ENCODE measurements at places on chromosomes 7 and 10.

DNA sequence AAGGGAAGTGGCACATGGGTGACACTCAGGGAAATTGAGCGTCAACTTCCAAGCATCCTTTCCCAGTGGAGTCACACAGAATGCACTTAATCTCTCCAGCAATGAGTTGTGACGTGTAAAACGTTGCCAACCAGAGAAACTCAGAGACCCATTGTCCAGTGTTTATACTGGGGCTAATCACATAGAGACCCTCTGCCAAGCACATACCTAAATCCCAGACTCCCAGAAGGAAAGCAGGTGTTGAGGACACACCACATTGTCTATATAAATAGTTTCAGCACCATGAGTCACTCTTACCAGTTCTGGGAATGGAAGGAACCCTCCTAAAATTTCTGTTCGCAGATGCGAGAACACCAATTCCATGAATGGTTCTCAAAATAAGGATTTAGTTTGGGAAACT is 76.4 kb upstream of the BET1 start:
- no peak for DNase-seq

DNA sequence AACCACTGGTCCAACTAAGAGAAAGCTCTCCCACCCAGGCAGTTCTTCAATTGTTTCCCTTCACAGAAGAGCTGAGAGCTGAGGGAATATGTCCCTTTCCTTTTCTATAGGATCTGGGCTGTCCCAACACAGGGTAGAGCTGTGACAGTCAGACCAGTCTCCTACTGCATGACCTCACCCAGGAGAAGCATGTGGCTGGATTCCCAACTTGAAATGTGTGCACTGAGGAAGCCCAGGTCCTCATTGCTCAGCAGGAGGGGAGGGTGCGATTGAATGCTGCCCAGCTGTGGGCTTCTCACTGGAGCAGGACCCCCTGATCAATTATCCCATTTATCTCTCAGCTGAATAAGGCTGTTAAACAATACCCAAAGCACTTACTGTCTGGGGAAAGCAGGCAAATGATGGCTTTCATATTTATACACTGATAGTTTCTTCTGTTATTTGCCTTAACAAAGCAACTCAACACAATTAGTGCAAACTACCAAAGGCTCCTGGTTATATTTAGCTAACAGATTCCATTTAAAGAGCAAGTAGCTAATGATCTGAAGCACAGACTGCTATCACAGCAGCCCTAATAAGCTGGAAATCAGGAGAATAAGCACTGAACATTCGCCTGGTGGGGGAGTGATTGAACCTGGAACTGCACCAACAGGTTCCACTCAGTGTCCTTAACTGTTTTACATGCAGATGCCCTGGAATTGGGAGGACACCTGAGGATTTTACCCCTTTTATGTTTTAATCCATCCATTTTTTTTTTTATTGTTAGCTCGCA is 508.8 kb downstream of the CCSER2 start:
- DNase-seq = no peak

- no peak for DNase-seq
Observed at GRCh38 chr7:947391-948210, 6.9 kb downstream of the ADAP1 start.

GRCh38 chr7:137873524-137873923 is 26.8 kb upstream of the DGKI start:
- DNase-seq = no peak

GRCh38 chr10:117762819-117763172 is 220.2 kb downstream of the EMX2 start:
- no peak for DNase-seq

DNA sequence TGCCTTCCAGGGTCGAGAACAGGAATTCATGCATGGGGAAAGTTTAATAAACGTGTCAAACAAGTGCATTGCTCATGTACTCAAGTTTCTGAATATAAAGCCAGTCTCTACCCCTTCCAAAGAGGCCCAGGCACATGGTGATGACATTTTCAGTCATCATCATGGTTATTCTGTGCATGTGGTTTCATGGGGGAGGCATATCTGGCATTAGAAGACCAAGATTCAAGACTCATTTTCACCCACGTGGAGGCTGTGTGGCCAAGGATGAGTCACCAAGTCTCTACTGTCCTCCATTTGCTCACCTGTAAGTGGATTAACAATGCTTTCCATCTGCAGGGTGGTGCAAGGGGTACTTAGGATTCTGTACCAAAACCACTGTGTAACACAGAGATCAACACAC is 34.0 kb upstream of the CNPY1 start:
- DNase-seq = no peak

DNA sequence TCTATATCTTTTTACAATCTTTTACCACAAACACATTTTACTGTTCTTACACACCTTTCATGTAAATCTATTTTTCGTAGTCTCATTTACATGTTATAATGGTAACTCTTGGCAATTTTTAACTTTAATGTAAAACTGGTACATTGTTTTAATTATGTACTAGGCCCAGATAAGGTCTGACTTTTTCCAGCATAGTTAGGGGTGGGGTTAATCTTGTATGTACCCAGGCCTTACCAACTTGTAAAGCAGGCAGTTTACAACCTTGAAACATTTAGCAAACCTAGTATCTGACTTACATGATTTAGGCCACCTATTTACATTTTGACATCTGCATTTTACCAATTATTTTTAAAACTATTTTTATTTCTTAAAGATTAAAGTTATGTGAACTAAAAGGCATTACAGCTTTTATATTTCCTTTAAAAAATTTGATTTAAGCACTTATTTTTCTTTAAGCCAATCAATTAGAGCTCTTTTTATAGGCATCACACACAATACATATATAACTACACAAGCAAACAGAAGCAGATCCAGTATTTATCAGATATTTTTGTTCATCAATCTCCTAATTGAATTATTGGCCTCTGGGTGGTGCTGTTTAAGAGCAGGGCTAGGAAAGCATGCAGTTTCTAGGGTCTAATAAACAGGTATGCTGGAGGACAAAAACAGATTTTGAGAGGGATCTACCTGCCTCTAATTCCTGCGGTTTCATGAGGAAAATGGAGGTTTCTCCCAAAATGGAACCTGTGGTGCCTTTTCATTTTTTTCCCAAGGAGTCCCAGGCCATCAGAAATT is 19.7 kb upstream of the CROT start:
- DNase-seq = no peak

- DNase-seq = no peak
Observed at GRCh38 chr10:91683975-91684374, 51.1 kb upstream of the PPP1R3C start.

- DNase-seq = no peak
Observed at GRCh38 chr7:29230871-29231345, 36.3 kb downstream of the CHN2 start.

DNA sequence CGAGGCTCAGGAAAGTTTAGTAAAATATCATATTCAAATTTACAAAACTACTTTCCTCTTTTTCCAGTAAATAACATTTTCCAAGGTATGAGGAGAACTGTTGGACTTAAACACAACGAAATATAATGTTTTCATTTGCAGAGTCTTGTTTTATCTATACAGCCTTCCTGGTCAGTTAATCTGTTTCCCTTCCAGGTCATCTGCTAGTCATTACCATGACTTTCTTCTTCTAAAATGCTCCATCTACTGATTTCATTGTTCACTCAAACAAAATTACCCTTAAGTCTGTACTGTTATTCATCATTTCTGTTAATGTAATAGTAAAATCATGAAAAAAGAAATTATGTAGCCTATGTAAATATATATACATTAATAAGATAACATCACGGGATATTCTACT is 69.8 kb downstream of the GNAI1 start:
- no peak for DNase-seq

DNA sequence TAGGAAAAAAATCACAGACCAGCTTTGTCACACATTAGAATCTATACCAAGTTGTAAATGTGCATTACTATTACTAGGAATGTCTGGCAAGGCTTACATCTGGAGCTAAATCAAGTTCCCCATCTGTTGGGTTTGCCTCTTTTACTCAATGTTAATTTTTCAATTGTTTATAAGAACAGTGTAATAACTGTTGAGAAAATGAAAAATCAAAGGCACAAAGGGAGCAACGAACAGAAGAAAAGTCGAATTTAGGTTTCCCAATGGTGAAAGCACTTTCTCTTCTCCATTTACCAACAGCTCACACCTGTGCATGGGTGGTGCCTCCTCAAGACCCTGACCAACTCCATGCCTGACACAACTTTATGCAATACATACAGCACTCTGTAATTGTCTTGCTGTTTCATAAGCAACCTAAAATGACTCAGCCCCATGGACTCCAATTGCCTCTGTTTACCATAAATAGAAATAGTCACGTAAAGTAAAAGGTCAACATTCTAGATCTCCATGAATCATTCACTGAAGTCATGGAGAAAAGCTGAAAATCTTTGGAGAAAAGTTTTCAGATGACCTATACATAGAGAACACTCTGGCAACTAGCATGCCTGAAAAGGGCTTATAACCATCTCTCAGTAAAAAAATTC is 95.5 kb upstream of the KCNIP2 start:
- no peak for DNase-seq

DNA sequence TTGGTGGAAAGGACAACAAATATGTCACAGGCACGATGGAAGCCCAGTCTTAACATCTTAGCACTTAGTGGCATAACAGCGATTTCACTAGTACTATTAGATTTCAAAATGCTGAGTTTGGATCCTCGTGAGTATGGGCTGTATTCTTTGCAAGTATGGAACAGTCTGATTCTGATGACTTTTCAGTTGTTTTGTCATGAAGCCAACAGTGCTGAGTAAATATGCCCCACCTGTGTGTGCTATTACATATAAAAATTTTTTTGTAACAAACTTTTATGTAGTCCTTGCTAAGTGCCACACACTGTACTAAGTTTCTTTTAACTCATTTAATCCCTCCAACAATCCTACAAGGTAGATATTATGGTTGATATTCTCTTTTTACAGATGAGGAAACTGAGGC is 30.8 kb downstream of the MTURN start:
- no peak for DNase-seq

DNA sequence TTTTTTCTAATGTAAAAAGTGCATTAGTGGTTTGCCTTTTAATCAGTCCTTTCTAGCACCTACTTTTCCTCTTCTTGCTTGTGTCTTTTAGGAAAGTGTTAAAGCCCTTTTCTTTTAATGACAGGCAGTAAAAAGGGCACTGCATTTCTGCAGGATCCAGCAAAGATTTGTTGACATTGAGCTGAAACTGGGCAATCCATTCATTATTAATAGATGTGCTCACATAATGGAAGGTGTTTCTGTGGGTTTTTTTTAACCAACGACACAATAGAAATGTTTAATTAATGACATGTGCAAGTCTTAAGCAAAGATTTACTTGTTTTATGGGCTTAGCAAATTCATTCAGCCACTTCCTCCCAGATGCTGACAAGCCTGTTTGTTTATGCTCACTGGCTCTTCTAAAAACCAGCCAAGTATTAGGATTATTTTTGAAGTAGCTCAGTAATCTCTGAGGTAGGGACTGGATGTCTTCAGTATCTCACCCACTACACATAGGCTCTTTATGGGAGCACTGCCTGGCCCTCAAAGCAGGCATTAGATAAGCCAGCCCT is 1201.1 kb downstream of the SORCS1 start:
- DNase-seq = no peak

DNA sequence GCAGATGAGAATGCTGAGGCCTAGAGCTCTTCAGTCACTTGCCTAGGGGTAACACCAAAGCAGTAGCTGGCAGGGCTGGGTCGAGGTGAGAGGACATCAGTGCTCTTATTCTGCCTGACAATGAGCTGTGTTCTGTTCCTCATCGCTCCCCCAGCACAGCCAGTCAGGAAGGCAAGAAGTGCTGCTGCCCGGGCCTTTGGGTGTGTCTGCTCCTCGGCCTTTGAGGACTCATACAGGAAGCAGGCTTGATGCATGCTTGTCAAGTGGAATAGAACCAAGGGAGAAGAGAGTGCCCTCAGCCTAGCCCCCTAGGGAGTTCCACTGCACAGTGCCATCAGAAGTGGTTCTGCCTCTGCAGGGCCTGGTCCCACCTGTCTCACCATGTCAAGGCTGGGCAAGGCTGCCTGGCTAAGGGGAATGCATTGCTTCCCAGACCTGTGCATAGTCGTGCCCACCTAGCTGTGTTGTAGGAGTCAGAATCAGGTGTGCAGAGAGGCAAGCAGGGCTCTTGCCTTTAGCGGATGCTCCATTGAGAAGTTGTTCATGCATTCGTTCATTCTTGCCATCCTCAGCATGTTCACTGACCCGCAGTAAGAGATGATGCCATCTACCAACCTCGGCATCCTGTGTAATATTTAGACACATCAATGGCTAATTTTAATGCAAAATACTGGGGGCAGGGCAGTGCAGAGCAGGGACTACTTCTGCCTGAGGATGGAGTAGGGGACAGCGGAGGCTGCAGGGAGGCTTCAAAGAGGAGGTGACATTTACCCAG is 156.6 kb downstream of the RPS24 start:
- DNase-seq = no peak

DNA sequence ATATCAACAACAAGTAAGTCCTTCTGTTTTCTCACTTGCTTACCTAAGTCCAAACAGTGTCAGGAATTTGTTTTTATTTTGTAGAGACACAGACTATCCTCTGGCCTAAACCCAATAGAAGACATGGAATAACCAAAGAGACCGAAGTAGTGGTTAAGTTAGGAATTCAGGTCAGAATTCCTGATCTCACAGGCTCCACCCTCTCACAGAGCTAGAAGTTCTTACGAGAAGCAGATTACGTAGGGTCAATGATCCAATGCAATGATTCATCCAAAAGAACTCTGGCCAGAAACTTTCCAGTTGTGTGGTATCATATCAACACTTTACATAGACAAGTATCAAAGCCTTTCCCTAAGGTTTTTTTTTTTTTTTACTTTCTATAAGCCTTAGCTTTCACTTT is 73.8 kb downstream of the IQUB start:
- DNase-seq = no peak

DNA sequence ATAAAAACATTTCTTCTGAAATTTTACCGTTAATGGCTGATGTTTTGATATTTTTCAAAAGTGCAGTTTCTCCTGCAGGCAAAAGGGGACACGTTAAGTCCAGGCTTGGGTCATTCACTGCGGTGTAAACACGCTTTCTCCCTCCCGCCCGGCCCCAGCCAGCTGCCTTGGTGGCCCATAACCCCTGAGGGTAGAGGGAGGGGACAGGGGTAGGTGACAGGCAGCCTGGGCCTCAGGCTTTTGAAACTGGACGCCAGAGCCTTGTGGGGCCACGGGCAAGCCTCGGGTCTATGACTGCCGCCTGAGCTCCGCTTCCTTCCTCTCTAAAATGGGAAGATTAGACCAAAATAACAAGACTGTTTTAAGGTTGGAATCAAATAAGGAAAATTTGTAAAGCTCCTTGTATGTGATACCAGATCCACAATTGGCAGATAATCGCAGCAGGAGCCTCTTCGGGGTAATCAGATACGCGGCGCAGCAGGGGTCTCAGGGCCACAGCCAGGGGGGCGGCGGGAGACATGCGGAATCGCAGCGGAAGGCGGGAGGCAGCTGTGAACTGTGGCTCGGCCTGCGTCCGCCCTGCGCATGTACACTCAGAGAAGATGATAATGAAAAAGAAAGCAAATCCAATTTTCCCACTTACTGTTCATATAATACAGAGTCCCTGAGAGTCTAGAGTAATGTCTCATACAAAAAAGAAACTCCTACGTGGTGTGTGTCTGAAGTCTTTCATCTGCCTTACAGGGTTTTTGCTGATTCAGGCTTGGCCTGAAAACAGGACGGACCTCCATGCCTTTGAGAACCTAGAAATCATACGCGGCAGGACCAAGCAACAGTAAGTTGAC is 138.3 kb downstream of the EGFR start:
- no peak for DNase-seq

- no peak for DNase-seq
Observed at GRCh38 chr10:133314911-133315310, 6.2 kb downstream of the ZNF511 start.

GRCh38 chr10:18681971-18682411 is 22.8 kb downstream of the ARL5B start:
- DNase-seq = no peak

GRCh38 chr10:103828587-103829197 is 26.7 kb downstream of the SH3PXD2A start:
- no peak for DNase-seq

- DNase-seq = no peak
Observed at GRCh38 chr7:149883452-149883861, 9.7 kb downstream of the ATP6V0E2 start.
